ENCODE measurements at places on chromosomes 2 and 18. TPM values are rescaled to one million over a fixed set of nuclear protein-coding genes. Genes with fewer than 3 reads are reported as not detected.

Gene FARSB
- 35.5 TPM for total RNA-seq

Gene DNAJC5G
- total RNA-seq = not detected

Gene GKN1
- total RNA-seq = not detected

Gene USP34
- 177 TPM for total RNA-seq

Gene FRZB
- 17.1 TPM for total RNA-seq

Gene FZD7
- total RNA-seq = 15.5 TPM

Measured in frontal cortex (tissue), 4 donors.